Skin of body (tissue), 3 donors: ENCODE measurements at places on chromosomes 6 and 20. TPM values are rescaled to one million over a fixed set of nuclear protein-coding genes. Genes with fewer than 3 reads are reported as not detected.

Gene CST2
- total RNA-seq: not detected

Gene FUT9
- total RNA-seq: 0.10 TPM

Gene WFDC12
- total RNA-seq: 1.1 TPM

Gene PDE7B
- 5.1 TPM for total RNA-seq

Gene SPATA25
- 0.69 TPM for total RNA-seq

Gene SYCP2L
- 4.9 TPM for total RNA-seq

Gene HSPA12B
- total RNA-seq: 14.0 TPM

Gene CD83
- total RNA-seq: 22.1 TPM

Gene NTSR1
- 0.10 TPM for total RNA-seq

Gene KIF13A
- total RNA-seq: 46.1 TPM

Gene LPA
- not detected for total RNA-seq

Gene SRMS
- total RNA-seq: 1.1 TPM

Gene SLC17A2
- not detected for total RNA-seq

Gene TBC1D32
- 37.8 TPM for total RNA-seq

Gene CLPSL1
- not detected for total RNA-seq

Gene IL17F
- not detected for total RNA-seq

Gene MICB
- total RNA-seq: 1.2 TPM

Gene GJA1
- 431 TPM for total RNA-seq

Gene KCNK5
- total RNA-seq: 1.4 TPM

Gene ATP9A
- total RNA-seq: 24.6 TPM

Gene POM121L2
- not detected for total RNA-seq

Gene CD40
- 4.1 TPM for total RNA-seq

Gene HLA-G
- 0.10 TPM for total RNA-seq

Gene RBPJL
- not detected for total RNA-seq

Gene EPB41L1
- 18.1 TPM for total RNA-seq

Gene BANF2
- not detected for total RNA-seq

Gene KIFC1
- total RNA-seq: 9.5 TPM

Gene KHDC1L
- total RNA-seq: 0.39 TPM

Gene LRRC73
- total RNA-seq: 0.20 TPM

Gene HLA-DQB1
- total RNA-seq: 0.69 TPM

Gene BPIFB2
- total RNA-seq: not detected

Gene PAK5
- 0.30 TPM for total RNA-seq

Gene HLA-DQA1
- total RNA-seq: 3.2 TPM

Gene DNAH8
- 0.89 TPM for total RNA-seq

Gene MYBL2
- total RNA-seq: 4.2 TPM

Gene CCN6
- total RNA-seq: 0.39 TPM

Gene SLC24A3
- total RNA-seq: 7.1 TPM

Gene LGSN
- not detected for total RNA-seq

Gene ARFGEF3
- total RNA-seq: 1.1 TPM
